ENCODE measurements at places on chromosomes 7 and 10.

DNA sequence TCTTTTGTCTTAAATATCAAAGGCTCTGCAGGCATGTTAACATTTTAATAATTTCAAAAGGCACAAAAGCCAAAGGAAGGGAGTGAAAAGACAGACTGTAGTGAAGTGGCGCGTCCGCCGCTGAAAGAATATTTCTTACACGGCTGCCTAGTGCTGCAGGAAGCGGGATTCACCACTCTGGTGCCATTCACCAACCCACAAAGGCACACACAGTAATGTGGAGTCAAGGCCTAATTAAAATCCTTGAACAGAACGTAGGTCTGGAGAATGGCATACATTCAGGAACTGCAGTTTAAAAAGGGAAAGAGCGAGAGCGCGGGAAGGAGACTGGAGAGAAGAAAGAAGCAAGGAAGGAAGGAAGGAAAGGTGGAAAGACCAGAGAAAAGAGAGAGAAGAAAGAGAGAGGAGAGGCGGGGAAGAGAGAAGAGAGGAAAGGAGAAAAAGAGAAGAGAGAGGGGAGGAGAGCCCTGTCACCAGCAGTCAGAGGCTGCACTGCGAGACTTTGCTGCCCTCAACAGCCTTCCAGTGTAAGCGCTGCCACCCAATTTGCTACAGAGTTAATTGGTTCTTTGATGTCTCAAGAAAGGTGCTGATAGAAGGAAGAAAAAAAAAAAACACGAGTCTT is 554.0 kb downstream of the MDFIC start:
- DNase-seq, result no peak

- no peak for DNase-seq
Observed at GRCh38 chr10:9800571-9800970, 1217.1 kb upstream of the CELF2 start.

DNA sequence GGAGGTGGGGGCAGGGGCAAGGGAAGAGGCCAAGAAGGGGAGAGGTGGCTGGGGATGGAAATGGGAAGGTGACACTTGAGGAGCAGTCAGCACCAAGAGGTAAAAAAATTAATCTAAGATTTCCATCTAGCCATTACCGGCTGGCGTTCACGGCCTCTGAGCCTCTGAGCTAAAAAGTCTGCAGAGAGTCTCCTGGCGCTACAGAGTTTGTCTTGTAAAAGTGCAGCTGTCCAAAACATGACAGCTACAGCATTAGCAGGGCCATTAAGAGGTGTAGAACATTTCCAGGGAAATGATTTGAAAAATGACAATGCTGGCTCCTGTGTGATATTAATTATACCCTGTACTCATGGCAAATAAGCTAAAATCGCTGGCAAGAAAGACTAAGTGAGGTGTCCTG is 167.6 kb downstream of the LRMDA start:
- DNase-seq, result no peak

- DNase-seq, result no peak
Observed at GRCh38 chr10:99628923-99629624, 8.8 kb upstream of the SLC25A28 start.

DNA sequence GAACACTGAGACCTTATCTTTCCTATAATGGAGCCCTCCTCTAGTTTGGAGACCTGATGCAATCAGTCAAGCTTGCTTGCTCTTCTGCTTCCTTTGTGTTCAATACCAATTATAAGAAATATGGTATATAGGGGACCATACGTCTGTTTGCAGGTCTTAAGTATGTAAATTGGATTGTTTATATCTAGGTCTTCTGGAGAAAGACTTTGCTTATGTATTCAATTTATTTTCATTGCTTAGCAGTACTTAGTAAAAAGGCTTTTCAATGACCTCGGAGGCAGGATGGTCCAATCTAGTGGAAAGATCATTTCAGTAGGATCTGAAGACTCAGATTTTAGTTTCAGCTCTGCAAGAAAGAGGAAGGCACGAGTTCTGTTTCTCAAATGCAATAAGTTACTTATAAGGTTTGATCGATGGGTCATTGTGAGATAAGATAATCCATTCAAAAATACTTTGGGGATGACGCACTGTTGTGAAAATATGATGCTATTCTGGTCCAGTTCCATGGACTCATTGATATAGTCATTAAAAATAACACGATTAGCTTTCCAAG is 571.6 kb downstream of the SH2D4B start:
- no peak for DNase-seq

GRCh38 chr10:95266674-95267095 is 24.1 kb downstream of the PDLIM1 start:
- no peak for DNase-seq

DNA sequence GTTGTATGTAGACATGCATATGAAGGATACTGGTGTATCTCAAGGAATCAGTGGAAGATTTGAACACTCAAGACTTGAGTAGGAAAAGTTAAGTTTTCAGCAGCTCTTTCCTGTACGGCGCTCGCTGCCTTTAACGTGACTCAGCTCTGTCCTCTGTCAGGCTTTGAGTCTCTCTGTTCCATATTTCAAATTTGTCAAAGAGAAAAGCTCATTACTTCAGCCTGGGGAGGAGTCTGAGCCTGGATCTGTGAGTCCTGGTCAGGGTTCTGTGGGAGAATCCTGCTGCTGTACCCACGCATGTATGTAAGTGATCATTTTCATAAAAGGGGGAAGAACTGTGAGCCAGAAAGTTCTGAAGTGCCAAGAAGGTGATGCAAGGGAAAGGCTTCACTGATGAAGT is 13.8 kb upstream of the MPP7 start:
- no peak for DNase-seq

GRCh38 chr10:78255796-78256638 is 222.4 kb downstream of the RPS24 start:
- no peak for DNase-seq

DNA sequence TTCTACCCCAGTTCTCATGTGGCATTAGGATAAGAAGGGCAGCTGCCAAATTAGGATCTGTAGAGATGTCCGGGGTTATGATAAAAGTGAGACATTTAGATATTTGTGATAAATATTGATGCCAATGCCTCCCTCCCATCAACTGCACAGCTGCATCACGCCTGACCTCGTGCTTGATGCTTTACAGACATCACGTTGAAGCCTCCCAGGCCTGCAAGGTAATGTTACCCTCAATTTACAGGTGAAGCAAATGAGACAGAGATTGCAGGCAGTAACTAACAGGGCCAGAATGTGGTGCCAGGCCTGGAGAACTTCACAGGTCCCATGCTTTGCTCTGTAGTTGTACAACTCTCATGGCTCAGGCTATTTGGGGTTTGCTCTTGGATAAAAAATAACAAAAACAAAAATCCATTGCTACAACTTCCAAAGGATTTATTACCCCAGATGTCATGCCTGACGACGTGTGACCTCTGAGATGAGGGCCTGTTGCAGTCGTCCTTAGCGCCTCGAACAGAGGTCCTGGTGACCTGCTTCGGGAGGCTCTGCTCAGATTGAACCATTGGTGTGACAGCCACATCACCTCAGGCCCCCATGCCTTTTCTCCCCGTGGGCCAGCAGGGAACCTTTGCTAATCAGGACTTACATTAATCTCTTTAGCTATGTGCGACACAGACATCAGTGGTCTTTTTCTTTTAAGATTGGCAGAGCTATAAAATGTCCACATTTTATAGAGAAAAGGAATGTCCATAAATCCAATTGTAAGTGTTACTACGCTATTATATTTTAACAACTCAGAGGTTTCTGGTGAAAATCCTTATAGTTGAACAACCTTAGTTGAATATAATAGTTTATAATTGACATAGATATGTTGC is 169.3 kb downstream of the ADAM12 start:
- DNase-seq, result no peak

DNA sequence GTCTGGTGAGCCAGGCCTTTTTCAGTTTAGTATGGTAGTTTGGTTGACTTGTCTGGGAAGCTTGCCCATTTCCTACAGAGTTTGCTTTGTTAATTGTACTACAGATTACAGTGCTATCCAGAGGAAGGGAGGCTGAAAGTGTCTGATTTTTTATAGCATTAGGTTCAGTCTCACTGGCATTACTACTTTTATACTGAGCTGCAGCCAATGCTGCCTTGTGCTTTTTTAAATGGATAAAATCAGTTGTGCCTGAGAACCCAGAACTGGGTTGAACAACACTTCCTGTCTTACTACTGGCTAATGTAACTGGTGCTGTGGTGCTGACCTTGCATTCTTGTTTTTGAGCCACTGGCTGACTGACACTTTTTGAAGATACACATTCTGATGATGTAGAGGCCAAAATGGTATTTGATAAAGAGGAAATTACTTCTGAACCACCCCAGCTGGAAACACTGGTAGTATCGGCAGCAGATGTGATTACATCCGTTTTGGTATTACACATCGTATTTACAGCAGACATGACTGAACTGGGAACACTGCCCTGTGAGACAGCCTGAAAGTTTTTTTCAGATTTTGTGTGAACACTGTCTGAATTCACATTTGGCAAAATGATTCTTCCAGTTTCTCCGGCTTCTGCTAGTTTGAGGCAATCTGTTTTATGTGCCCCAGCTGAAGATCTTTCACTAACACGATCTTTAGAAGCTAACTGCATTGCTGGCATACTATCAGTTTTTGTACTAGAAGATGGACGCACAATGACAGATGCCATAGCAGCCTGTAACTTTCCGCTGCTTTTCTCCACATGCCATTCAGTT is 74.1 kb downstream of the NRBF2 start:
- DNase-seq, result no peak

GRCh38 chr7:115911465-115911864 is 119.1 kb downstream of the TFEC start:
- DNase-seq, result no peak

DNA sequence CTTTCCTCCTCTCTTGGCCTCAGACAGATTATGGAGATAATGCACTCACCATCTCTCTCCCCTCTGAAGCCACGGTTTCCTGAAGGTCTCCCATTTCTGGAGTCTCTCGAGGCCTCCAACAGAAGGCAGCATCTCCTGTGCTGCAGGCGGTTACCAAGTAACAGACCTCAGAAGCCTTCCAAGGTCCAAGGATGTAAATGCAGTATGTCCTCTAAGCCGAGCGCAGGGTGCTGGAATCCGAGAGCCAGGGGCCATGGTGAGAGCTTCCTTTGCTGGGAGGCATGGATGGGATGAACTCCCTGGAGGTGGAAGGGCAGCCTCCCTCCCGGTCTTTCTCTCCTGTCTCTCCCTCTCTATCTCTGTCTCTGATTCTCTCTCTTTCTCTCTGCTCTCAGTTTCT is 79.8 kb downstream of the ADARB2 start:
- DNase-seq, result no peak

GRCh38 chr7:154804449-154804848 is 198.5 kb downstream of the PAXIP1 start:
- DNase-seq, result no peak

- DNase-seq, result no peak
Observed at GRCh38 chr10:51983481-51983880, 284.1 kb upstream of the CSTF2T start.

GRCh38 chr10:96587264-96588059 is 650 bp upstream of the TM9SF3 start:
- no peak for DNase-seq

DNA sequence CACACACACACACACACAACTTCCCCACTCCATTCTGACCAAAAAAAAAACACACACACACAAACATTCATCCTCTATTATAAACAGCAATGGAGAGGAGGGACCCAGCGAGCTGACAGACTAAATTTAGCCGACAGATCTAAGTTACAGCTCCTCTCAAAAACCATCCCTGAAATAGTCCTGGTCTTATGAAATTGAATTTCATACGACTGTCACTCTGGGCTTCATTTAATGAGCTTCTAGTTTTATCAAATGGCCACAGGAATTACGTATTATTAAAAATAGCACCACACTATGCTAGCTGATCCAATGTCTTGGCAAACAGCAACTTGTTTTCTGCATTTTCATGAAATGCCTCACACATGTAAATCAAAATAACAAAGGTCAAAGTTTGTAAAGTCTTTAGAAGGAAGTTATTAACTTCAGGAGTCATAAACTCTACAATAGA is 131.3 kb upstream of the ASAH2 start:
- no peak for DNase-seq

DNA sequence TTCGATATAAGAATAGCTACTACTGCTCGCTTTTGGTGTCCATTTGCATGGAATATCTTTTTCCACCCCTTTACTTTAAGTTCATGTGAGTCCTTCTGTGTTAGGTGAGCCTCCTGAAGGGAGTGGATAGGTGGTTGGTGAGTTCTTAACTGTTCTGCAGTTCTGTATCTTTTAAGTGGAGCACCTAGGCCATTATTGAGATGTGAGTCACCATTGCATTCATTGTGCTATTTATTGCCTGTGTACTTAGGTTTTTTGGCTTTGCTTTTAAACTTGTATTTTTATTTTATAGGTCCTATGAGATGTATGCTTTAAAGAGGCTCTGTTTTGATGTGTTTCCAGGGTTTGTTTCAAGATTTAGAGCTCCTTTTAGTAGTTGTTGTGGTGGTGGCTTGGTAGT is 1430.8 kb downstream of the REEP3 start:
- no peak for DNase-seq

DNA sequence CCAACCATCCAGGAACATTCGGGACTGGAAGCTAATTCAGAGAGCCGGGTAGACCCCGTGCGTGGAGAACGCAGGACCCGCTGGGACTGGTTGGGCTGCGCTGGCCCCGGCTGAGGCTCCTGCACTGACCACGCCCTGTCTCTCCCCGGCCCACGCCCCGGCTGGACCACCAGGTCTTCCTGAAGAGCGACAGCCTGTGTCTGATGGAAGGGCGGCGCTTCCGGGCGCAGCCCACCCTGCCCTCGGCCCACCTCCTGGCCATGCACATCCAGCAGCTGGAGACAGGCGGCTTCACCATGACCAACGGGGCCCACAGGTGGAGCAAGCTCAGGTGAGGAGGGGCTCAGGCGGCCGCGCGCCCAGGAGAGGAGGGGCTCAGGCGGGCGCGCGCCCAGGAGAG is 10.2 kb upstream of the UTF1 start:
- DNase-seq, result no peak

GRCh38 chr7:16660702-16661464 is 14.9 kb downstream of the BZW2 start:
- DNase-seq, result no peak

GRCh38 chr7:28470344-28470743 is 58.0 kb downstream of the CREB5 start:
- DNase-seq, result no peak

DNA sequence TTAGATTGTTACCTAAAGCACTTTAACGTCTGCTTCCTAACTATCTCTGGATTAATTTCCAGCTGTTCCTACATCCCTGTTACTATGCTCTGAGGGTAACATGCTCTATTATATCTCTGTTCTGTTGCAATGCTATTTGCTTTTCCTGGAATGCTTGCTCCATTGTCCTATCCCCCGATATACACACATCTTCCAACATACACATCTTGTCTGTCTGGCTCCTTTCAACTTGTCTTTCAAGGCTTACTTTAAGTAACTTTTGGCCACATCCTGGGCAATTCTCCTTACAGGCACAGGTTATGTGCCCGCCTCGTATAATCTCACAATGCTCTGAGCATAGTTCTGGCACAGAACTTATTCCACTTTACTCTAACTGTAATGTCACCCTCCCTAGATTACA is 96.2 kb downstream of the CDK6 start:
- DNase-seq, result no peak

GRCh38 chr7:122311050-122311700 is 6.6 kb upstream of the FEZF1 start:
- no peak for DNase-seq

GRCh38 chr7:134901389-134902020 is 84.8 kb upstream of the AGBL3 start:
- DNase-seq, result no peak

GRCh38 chr7:55082228-55082603 is 63.4 kb downstream of the EGFR start:
- DNase-seq, result no peak
